Activated CD4-positive, alpha-beta T cell treated with anti-CD3 and anti-CD28 coated beads for 36 hours (primary cell): ENCODE measurements at places on chromosomes 4 and X. TPM values are rescaled to one million over a fixed set of nuclear protein-coding genes. Genes with fewer than 3 reads are reported as not detected.

The PRAF2 gene
- 11.5 TPM for total RNA-seq

The CNKSR2 gene
- 7.3 TPM for total RNA-seq

The GAGE12E gene
- total RNA-seq, result not detected

The RPL34 gene
- total RNA-seq, result 1,847 TPM

The SPANXA1 gene
- not detected for total RNA-seq

The JCHAIN gene
- not detected for total RNA-seq

The CWH43 gene
- total RNA-seq, result not detected

- no peak for DNase-seq
These were observed 17.1 kb downstream of the OGT start for GRCh38 chrX:71549986-71550385.

GRCh38 chr4:8156617-8157016, 2.0 kb downstream of the ABLIM2 start:
- no peak for DNase-seq

GRCh38 chr4:25882226-25882625, 19.4 kb upstream of the SEL1L3 start:
- no peak for DNase-seq

DNA sequence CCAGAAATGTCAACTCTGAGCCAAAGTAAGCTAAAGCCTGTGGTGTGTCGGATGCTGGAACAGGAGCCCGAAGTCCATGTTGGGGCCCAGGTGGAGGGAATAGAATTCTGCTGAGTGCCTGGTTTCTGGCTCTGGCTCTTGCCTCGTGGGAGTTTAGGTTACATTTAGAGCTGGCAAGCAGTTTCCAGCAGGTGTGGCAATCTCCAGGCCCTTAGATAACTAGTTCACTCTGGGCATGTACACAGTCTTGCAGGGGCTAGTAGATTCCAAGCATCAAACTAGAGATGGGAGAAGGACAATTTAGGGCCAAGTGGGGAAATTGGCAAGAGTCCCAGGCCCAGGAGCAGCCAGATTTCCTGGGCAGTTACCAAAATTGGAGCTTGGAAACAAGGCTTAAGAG, 56.3 kb upstream of the STOX2 start:
- DNase-seq, result no peak

GRCh38 chr4:82043809-82044137, 330.0 kb downstream of the HNRNPD start:
- peak; percentile 18 for DNase-seq

DNA sequence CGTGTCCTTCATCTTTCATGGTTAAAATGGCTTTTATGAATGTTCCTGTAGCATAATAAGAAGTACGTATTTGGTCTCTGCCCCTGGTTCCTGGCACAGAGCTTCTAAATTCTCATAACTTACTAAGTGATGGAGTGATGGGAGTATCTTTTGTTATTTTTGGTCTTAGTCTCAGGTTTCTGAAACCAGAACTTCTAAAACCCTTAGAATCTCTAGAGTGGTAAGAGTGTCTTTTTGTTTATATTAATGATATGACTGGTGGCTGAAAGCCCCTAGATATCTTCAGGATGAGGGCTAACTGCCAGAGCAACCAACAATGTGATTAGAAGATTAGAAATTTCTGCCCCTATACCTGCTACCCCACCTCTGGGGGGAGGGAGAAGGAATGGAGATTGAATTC, 45.8 kb upstream of the BBS12 start:
- DNase-seq, result no peak

GRCh38 chr4:1170156-1170975, 2.0 kb downstream of the SPON2 start:
- DNase-seq, result no peak

- DNase-seq, result no peak
These were observed 407.6 kb upstream of the BOD1L1 start for GRCh38 chr4:14035076-14035475.

GRCh38 chrX:134649770-134650169, 8.5 kb downstream of the PLAC1 start:
- no peak for DNase-seq

GRCh38 chr4:78602334-78602733, 50.8 kb downstream of the ANXA3 start:
- no peak for DNase-seq

DNA sequence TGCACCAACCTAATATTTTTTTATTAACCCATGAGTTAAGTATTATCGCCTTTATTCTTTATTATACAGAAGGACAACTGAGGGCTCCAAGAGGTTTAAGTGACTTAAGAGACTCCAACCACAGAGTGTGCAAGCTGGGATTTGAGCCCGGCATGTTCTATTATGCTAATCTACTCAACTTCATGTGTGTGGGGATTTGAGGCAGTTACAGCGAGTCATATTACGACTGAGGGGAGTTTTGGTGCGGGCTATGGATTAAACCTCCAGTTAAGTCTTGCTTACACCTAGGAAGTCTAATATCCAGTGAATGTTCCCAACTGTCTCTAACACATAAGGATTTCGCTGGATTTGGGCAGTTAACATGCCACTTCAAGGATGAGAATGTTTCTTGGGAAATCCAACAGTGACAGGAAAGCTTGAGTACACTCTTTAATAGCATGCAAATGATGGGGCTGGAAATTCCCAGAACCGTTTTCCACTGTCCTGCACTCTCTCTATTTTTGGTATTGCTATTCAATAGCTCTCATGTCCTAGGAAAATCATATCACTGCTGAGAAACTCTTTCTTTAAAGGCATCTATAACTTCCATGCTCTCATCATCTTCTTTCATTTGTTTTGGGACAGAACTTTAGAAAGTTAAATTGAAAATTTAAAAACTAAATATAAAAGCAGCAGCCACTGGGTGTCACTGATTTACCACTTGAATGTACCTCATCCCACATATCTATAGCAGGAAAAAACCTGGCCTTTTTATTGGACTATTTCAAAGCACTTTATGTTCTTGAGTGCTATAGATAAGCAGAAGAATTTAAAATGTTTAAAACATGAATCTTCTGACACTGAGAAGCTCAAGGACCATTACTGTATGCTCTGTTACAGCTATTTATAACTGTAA, 165.1 kb upstream of the TTC29 start:
- DNase-seq, result no peak

- no peak for DNase-seq
These were observed 91.0 kb downstream of the MID1 start for GRCh38 chrX:10529344-10529743.

DNA sequence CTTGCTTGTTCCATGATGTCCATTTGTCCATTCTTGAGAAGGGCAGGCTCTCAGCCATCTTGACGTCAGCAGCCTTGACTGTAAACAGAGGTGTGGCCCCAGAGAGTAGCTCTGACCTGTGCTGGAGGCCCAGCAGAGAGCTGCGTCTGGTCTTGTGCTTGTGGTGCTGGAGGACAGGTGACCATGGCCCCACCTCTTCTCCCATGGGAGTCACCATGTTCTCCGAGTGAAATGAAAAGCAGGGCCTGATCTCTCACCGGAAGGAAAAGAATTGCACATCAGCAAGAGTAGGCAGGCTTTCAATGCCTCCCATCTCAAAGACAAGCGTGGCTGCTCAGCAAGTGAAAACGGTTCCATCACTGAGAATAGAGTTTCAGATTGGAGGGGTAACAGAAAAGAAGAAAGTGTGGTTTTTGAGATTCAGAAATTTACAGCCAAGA, 11.5 kb downstream of the PARM1 start:
- no peak for DNase-seq

- DNase-seq, result no peak
These were observed 63.9 kb downstream of the USP26 start for GRCh38 chrX:133033010-133033409.

- DNase-seq, result no peak
These were observed 396.6 kb downstream of the MAPK10 start for GRCh38 chr4:85963231-85963630.

DNA sequence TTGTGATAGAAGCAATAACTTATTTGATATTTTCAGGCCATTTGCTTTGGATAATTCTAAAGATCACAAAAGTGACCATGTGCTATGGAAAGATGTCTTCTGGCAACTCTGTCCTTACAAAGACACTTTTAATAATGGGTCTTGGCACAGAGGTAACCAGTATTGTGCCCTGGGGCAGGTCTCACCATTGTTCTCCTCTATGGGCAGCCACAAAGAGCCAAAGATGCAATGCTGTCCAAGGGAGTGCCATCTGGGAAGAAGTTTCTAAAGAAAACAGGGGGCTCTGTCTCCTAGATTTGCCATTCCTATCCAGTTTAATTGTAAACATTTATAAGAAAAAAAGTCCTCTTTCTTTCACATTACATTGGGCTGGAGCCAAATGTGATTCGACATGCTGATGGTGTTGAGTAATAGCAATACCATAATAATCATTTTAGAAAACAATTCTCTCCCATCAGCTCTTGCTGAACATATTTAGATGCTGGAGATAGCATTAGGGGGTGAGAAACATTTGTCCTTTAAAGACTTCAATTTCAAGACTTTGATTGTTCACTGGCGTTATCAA, 179.9 kb downstream of the KIT start:
- no peak for DNase-seq

GRCh38 chr4:14924812-14925344, 77.4 kb upstream of the CPEB2 start:
- peak; percentile 15 for DNase-seq

DNA sequence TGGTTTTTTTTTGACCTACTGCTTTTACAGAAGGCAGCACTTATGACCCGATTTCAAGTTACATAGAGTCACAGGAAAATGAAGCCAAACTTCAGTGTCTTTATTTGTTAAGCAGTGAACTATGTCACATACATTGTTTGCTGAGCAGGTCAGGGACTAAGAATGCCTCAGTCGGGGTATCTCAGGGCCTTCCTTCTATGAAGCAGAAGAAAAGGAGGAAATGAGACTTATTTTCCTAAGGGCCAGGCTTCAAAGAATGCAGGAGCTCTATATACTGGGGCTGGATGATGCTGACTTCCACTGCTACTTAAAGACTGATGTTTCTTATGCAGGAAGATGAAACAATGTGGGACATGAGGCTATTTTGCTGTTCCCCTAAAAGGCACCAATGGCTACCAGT, 558.4 kb upstream of the IGFBP7 start:
- DNase-seq, result no peak

- no peak for DNase-seq
These were observed 653.9 kb upstream of the AADAT start for GRCh38 chr4:170743633-170744032.

DNA sequence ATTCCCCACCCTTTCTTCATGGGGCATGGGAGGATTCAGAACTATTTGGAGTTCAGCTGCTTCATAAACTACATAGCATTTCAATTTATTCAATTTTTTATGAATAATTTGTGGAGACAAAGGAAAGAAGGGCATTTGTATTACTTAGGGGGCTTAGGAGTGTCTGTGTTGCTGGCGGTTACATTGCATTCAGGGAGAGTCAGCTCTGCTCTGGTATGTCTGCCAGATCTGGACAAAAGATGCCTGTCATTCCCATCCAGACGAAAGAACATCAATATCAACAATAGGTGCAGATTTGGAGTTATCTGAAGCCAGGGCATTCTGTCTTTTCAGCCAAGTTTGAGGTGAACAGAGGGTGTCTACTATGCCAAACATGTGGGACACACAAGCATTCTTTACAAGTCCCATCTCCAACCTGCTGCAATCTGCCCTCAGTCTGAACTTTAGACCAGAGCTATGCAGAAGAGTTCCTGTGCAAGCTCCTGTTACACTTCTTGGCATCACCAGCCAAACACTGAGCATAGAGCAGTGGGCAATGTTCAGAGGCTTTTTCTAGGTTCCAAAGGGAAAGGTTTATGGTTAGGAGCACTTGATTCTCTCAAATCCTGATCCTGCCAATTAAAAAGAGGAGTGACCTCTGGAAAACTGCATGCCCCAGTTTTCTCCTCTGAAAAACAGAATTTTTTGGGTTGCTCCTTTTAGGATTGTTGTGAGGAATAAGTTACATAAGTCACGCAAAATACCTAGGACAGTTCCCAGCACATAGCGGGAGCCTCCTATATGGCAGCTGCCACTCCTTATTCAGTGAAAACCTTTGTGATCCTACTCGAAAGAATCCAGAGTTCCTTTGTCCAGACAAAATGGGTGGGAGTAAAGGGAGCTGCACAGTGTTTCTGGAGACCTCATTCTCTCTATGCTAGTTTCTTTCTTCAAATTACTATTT, 719.5 kb upstream of the SLIT2 start:
- no peak for DNase-seq

GRCh38 chr4:118743867-118744266, 58.7 kb downstream of the METTL14 start:
- DNase-seq, result no peak

GRCh38 chrX:131235768-131236545, 53.1 kb downstream of the IGSF1 start:
- DNase-seq, result no peak

DNA sequence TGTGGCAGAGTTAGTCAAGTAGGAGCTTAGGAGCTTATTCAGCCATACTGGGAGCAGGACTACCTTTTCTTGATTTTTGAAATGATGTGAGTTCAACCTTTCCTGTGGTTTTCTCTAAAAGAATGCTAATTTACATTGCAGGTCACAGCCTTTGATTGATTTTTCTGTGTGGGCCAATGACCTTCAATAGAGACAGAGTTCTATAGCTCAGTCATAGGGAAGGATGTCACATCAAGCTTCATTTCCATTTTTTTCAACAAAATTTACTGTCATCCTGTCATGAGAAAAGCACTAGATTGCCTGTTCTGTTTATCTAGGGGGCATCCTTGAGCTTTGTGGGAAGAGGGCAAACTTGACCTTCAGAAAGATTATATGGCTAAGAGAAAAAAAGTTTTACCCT, 448.7 kb downstream of the MID1IP1 start:
- DNase-seq, result no peak

GRCh38 chr4:22881411-22881810, 188.7 kb downstream of the GBA3 start:
- no peak for DNase-seq

DNA sequence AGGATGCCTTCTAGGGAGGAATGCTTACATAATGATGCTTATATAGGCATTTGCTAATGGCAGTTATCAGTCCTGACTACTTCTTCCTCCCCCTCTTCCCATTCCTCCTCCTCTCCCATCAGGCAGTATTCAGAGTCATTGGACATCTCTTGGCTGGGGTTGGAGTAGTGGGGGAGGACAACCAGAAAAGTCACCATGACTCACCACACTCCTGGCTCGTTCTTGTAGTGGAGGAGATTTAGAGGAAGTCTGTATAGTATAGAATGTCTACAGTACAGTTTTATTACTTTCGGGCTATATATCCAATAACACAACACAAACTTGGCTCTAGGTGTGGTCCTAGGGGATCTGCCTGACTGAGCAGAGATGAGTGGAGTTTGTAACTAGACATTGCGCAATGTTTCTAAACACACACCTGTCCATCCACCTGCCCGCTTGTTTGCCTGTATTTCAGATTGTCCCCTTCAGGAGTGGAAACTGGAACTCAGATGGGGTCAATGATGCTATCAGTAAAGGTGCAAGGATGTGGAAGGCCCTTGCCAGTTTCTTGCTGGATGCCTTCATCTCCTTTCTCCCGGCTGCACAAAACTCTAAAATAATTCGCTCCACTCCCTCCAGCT, 27.9 kb upstream of the KIAA1210 start:
- DNase-seq, result no peak
